ENCODE measurements at places on chromosomes 1 and 21.

DNA sequence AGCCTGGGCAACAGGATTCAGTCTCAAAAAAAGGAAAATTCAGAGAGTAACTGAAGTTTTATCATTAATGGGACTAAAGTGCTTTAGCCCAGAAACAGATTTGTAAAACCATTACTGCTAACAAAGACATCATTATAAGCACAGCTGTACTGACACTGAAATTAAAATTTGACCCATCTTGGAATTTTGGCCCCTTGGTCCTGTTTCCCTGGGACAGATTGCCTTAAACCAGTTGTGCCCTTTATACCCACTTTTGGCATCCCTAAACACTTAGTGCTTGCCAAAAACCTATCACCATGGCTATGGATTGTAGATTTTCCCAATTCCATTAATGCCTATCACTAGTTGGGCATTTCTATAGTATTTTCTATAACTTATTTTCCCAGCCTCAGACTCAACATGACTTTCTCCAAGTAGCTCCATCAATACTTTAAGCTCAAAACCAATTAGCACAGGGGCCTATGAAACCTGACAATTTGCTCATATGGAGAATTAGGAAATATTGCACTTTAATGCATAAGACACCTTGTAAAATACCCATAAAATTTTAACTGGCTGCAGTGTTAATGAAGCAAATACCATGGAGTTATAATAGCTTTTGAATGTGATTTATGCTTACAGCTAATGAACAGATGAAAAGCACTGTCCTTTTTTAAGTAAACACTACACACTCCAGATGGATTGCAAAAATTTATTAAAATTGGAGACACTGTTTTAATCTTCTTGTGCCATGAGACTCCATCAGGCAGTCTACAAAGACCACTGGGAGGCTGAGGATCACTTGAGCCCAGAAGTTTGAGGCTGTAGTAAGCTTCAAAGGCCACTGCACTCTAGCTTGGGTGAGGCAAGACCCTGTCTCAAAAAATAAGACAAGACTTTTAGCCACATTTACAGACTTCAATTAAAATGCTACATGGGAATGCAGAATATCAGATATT, 4.3 kb downstream of the GAS5 start:
- DNase-seq: no peak

DNA sequence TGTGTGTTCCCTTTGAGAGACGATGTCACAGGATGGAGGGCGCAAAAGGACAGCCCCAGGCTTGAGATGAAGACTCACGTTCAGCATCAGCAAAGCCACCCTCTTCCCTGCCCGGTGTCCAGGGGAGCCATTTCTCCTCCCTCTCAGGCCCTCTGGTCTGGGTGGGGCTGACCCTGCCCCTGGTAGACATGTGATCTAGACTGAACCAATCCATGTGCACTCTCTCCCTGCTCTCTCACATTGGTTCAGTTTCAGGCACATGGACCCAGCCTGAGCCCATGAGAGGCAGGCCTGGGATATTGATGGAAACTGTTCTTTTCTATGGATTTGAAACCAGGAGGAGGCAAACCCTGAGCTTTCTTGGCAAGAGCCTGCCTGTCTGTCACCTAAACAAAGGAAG, 115.6 kb upstream of the IGSF21 start:
- DNase-seq: no peak

- DNase-seq: no peak
These were observed 222.3 kb downstream of the TPR start for GRCh38 chr1:186152620-186153239.

DNA sequence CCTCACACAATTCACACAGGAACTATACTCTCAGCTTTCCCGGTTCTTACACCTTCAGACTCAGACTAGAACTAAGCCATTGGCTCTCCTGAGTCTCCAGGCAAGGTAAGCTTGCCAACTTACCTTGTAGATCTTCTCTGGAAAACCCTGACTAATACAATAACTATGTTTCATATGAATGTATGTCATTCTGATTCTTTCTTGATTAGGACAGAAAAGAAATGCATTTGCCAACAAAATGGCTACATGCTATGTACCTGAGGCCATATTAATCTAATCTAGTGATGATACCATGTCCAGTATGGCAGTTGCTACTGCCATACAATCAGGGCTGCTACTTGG, 9.8 kb upstream of the ZSWIM5 start:
- DNase-seq: no peak

DNA sequence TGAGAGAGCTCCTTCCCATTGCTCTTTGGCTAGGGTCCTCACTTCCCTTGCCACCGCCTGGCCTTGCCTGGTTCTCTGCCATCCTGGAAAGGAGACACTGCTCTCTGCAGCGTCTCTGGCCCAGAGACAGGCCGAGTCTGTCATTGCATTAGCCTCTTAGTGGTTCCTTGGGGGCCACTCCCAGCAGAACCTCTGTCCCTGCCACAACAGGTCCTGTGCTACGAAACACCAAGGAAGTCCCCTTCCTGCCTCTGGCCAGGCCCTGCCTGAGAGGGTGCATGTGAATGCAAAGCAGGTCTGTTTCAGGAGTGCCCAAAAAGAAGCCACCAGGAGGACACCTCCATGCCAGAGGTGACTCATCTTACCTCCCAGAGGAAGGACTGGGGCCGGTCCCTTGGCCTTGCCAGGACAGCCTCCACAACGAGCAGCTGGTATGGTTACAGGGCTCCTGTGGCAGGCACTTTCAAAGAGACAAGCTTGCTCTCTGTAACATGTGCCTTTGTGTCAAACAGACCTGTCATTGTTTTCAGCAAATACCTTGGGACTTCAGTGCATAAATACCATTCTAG, 59.6 kb downstream of the VPS26C start:
- DNase-seq: no peak

GRCh38 chr1:181714428-181714827, 231.1 kb downstream of the CACNA1E start:
- DNase-seq: no peak

Data from CD4-positive, alpha-beta T cell (primary cell).